ENCODE measurements at places on chromosomes 6 and 20. TPM values are rescaled to one million over a fixed set of nuclear protein-coding genes. Genes with fewer than 3 reads are reported as not detected.
A peak's percentile ranks its signal among the peaks of the same experiment; 100 is the strongest.

DNA sequence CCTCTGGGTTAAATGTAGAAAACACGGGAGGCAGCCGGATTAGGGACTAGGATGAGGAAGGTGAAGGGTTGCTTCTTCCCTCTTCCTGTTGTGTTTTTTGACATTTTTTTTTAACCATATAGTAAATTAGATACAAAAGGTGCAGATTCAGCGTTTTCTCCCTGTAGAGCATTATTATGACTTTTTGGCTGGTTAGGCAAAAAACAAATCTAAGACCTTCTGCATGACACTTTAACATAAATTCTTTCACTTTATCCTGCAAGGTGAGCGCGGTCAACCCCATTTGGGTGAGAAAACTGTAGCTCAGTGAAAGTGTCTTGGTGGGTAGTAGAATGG, 1.3 kb downstream of the SLC16A10 start:
- DNase-seq, result no peak

GRCh38 chr20:59985864-59986263, 27.6 kb downstream of the CDH26 start:
- DNase-seq, result no peak

GRCh38 chr6:35601331-35602132, 87.2 kb downstream of the FKBP5 start:
- DNase-seq, result peak; percentile 92

- no peak for DNase-seq
These were observed 2.4 kb upstream of the DBNDD2 start for GRCh38 chr20:45405571-45406259.

GRCh38 chr6:169229615-169230321, 23.9 kb downstream of the THBS2 start:
- no peak for DNase-seq

The HNF4A gene
- total RNA-seq, result not detected

All from RPMI7951 (cell line).